Regular cardiac myocyte (primary cell): ENCODE measurements at places on chromosomes 13 and 19. TPM values are rescaled to one million over a fixed set of nuclear protein-coding genes. Genes with fewer than 3 reads are reported as not detected.

DNAAF3 gene
- 0.77 and 0.85 TPM in 2 replicates for total RNA-seq

LGALS4 gene
- total RNA-seq: under 0.01 TPM in 1 of 2 replicates, not detected in the other

EGLN2 gene
- total RNA-seq: 63.1 and 84.5 TPM in 2 replicates

TRIM13 gene
- total RNA-seq: 15.3 and 23.7 TPM in 2 replicates

LGALS7B gene
- total RNA-seq: not detected in 2 replicates

ZNF329 gene
- total RNA-seq: 14.6 and 17.8 TPM in 2 replicates

DLL3 gene
- total RNA-seq: under 0.01 and 0.19 TPM in 2 replicates

C1QTNF9B gene
- not detected in 2 replicates for total RNA-seq

GRIK5 gene
- 0.19 and 0.28 TPM in 2 replicates for total RNA-seq

FDX2 gene
- 14.4 and 23.4 TPM in 2 replicates for total RNA-seq

RGCC gene
- total RNA-seq: 1.3 and 2.3 TPM in 2 replicates
